ENCODE measurements at places on chromosomes 4 and X.
A peak's percentile ranks its signal among the peaks of the same experiment; 100 is the strongest.

GRCh38 chr4:38131371-38132091 lies 171.3 kb downstream of the PTTG2 start:
- DNase-seq: peak; percentile 35

DNA sequence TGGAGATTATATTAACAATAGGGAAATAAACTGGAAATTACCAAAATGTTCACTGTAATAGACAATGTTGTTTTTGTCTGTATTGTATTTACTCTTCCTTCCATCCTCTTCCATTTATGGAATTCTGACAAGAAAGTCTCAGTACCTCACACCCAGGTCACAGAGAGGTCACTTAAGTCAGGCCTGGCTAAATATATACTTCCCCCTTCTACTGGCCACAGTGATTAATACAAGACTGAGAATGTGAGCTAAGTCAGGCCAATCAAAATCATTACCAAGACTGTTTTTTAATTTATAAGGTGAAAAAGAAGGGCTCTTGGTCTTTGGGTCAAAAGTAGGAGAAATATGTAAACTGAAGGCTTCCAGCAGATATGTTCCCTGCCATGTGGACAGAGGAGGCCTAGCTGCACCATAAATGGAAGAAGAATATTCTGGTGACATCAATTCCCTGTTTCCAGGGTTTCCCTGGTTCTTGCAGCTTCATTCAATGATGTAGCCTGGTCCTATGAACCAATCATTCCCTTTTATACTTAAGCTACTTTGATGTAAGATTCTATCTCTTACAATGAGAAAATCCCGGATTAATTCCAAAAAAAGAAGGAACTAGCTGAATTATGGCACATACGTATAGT lies 64.3 kb downstream of the LRBA start:
- no peak for DNase-seq

- no peak for DNase-seq
Measured at GRCh38 chrX:110201799-110202198, 116.1 kb downstream of the AMMECR1 start.

GRCh38 chr4:128690011-128690410 lies 119.5 kb upstream of the JADE1 start:
- DNase-seq: no peak

- DNase-seq: no peak
Measured at GRCh38 chr4:8916351-8916885, 44.8 kb upstream of the HMX1 start.

DNA sequence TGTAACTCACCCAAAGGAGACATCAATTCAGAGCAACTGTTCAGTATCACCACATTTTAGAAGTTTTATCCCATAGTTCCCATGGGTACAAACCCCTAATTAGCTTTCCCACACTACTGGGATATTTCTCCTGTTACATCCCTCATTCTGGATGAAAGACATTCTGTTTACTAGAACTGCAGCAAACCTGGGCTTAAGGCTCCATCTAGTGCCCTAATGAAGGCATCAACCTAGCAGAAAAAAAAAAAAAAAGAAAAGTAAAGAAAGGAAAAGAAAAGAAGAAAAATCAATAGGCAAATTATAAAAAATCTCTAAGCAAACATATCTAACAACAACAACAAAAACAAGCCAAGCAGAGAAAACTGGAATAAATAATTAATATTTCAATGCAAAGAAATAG lies 133.7 kb upstream of the CPXCR1 start:
- no peak for DNase-seq

- no peak for DNase-seq
Measured at GRCh38 chrX:134908356-134908755, 82.4 kb upstream of the SMIM10 start.

DNA sequence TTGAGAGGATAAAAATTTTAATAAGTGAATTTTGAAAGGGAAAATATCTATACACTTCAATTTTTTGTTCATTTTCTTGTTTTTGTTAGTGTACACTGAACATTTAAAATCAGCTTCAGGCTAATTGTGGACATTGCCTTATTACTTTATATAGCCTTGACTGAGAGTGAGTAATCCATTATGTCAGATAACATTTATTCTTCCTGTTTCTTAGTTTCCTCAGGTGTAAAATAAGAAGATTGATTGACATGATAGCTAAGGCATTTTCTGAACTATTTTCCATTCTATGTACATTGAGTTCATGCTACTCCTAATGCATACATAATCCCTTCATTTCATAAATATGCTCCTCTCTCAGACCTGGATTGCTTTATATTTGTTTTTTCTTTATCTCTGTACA lies 607.3 kb upstream of the AADAT start:
- no peak for DNase-seq

- no peak for DNase-seq
Measured at GRCh38 chr4:186285147-186285546, 19.2 kb downstream of the F11 start.

DNA sequence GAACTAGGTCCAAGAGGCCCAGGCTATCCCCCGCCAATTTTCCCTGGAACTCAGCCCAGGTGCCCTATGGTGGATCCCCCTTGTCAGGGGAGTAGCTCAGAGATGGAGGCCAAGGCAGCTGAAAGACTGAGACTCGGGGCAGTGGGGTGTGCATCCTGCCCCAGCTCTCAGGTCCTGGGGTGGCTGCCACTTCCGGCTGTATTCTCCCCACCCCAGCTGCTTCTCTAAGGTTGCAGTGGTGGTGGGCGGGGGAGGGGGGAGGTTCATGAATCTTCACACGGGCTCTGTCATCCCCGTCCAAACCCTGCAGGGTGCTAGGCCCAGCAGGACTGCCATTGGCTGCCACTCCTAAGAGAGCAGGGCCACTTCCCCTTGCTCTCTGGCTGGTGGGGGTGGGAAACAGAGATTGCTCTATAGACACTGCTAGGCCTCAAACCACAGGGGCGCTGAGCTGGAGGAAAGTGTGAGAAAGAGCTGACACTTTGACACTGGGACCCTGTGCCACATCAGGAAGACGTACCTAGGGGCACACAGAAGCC lies 1.5 kb downstream of the SASH3 start:
- DNase-seq: no peak

GRCh38 chr4:38904090-38904666 lies 36.6 kb downstream of the FAM114A1 start:
- no peak for DNase-seq

DNA sequence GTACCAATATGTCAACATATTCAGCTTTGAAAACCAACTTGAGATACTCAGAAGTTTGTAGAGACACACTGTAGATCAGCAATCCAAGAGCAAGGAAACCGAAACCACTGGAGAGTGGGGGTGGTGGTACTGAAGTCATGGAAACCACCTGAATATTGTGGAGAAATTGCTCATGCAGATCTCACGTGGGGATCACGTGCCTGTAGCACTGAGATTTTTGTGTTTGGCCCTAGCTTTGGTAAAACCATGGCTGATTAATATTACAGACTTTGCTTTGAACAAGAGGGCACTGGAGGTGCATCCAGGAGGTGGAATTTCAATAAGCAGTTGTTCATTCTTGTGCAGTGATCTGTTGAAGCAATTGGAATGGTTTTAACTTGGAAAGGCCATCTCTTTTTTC lies 47.2 kb downstream of the GBA3 start:
- no peak for DNase-seq

All from NCI-H146 (cell line).